T-cell (primary cell): ENCODE measurements at places on chromosomes 2 and 18.

GRCh38 chr2:72895759-72896281, 8.6 kb downstream of the SPR start:
- no peak overlapping the region for H3K27ac ChIP-seq
- H3K4me1 ChIP-seq: no peaks in the 10 kb centered on the region
- DNase-seq: no peak
- no peaks in the 10 kb centered on the region for H3K36me3 ChIP-seq
- peaks cover 75% of the 10 kb centered on the region for H3K27me3 ChIP-seq

DNA sequence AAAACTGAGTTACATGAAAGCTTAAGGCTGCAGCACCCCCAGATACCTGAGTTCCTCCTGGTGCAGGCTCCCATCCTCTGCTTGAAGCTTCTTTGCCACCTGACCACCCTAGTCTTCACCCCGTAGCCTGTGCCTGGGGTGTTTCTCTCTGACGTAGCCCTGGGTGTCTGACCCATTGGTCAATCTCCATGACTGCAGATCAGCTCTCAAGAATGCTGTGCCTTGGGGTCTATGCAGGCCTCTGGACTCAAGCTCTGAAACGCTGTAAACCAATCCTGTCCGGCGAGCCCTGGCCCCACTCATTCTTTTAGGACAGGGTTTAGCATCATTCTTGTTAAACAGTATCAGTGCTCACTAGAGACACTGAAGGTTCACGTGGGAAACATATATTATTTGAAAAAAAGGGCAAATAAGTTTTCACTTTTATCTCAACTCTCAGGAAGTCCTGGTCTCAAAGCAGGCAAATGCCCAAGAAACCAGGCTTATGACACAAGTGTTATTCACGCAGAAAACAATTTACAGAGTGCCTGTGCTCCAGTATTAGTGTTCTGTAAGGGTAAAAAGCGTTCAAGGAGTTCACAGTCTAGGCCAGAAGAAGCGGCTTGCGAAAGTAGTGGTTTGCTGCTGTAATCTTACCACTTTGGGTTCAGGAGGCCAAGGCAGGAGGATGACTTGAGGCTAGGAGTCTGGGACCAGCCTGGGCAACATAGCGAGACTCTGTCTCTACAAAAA, 22.8 kb upstream of the PPP4R1 start:
- H3K27ac ChIP-seq: no peak overlapping the region
- no peaks in the 10 kb centered on the region for H3K36me3 ChIP-seq
- DNase-seq: no peak

- DNase-seq: no peak
- no peak overlapping the region for H3K27ac ChIP-seq
- no peaks in the 10 kb centered on the region for H3K4me1 ChIP-seq
- H3K36me3 ChIP-seq: no peaks in the 10 kb centered on the region
- peaks cover 6% of the 10 kb centered on the region for H3K27me3 ChIP-seq
These were observed 190.2 kb downstream of the MYCN start for GRCh38 chr2:16130541-16130880.

GRCh38 chr2:74383254-74383653, 3.1 kb upstream of the DCTN1 start:
- H3K27ac ChIP-seq: no peak overlapping the region
- H3K4me3 ChIP-seq: no peak overlapping the region
- peaks cover 3% of the 10 kb centered on the region for H3K36me3 ChIP-seq
- peaks cover 24% of the 10 kb centered on the region for H3K4me1 ChIP-seq

DNA sequence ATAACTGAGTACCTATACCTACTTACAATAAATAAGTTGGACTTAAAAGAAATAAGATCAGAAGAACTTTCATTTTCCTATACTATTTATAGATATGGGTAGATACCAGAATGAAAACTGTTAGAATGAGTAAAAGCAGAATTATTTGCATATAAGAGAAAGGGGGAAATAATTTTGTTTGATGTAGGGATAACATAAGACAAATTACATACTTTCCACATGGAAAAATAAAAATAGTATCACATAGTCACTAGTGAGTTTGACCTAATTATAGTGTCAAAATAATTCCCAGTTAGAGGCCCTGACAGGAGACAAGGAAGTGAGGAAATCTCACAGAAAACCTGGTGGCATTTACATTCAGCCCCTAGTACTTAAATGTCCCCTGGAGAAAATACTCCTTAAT, 28.6 kb downstream of the KCMF1 start:
- no peaks in the 10 kb centered on the region for H3K36me3 ChIP-seq
- H3K4me3 ChIP-seq: no peak overlapping the region
- DNase-seq: no peak
- no peaks in the 10 kb centered on the region for H3K27me3 ChIP-seq

- H3K4me1 ChIP-seq: no peaks in the 10 kb centered on the region
- DNase-seq: no peak
- H3K4me3 ChIP-seq: no peak overlapping the region
- peaks cover 22% of the 10 kb centered on the region for H3K36me3 ChIP-seq
These were observed 48.2 kb upstream of the KCNG2 start for GRCh38 chr18:79749251-79750191.

DNA sequence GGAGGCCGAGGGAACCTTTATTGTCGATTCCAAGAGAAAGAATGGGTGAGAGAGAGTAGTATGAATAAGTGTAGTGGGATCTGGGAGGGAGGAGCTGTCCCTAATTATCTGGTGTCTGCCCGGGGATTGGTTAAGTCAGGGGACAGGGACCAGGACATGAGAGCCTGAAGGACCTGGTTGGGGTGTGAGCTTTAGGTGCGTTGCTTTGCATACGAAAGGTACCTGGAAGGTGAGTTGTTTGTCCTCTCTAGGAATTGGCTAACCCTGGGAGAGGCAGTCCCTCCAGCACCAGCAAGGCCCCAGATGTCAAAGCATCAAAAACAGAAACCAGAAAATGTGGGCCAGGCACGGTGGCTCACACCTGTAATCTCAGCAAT, 48.1 kb upstream of the RPL31 start:
- H3K4me1 ChIP-seq: no peaks in the 10 kb centered on the region
- no peak for DNase-seq
- H3K27me3 ChIP-seq: no peaks in the 10 kb centered on the region
- no peak overlapping the region for H3K27ac ChIP-seq

- no peak overlapping the region for H3K27ac ChIP-seq
- H3K36me3 ChIP-seq: peaks cover 5% of the 10 kb centered on the region
- H3K4me1 ChIP-seq: peaks cover 7% of the 10 kb centered on the region
- no peak overlapping the region for H3K4me3 ChIP-seq
These were observed 176.0 kb downstream of the THADA start for GRCh38 chr2:43419876-43420275.

DNA sequence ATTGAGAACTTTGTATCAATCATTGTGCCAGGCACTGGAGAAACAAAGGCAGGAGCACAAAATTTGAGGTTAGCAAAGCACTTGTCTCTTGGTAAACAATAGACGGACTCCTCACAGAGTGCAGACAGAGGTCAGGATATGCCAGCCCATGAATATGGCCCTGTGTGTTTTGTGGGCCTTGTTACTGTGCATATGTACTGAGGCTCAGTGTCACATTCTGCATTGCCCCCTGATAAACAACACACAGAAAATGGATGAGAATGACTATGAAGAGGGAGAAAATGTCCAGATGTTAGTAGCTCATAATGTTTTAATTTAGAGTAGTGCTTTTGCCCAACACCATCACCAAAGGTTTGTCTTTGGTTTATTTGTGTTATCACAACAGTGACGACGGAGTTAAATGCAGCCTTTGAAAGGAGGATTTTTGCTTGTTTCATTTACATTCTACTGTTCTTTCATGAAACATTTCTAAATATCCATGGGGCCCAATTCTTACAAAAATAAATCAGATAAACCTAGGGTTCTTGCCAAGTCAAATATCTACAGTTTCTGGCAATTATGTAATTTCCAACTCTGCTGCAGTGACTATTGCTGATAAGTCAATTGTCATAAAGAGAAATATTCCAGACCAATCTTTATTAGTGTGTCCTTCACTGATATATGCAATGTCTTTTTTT, 14.6 kb upstream of the NT5C1B start:
- DNase-seq: no peak
- H3K36me3 ChIP-seq: no peaks in the 10 kb centered on the region
- H3K27me3 ChIP-seq: no peaks in the 10 kb centered on the region
- H3K4me1 ChIP-seq: no peaks in the 10 kb centered on the region
- H3K27ac ChIP-seq: no peak overlapping the region

DNA sequence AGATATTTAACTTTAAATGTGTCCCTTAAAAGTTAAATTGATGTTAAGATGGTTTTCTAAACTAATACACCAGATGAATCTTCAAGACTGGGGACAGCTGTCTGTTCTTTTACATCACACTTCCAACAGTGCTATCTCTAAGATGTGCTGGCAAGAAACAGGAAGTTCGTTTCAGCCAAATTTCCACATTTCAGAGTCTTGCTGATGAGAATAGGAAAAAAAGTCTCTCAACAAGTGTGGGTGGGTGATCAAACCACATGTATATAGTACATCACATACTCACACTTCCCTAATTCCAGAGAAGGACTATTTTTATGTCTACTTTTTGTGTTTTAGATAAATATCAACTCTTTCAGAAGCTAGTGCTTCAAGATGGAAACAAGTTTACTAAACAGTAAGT, 1712.8 kb upstream of the TMEFF2 start:
- H3K27ac ChIP-seq: no peak overlapping the region
- no peaks in the 10 kb centered on the region for H3K36me3 ChIP-seq
- no peak for DNase-seq
- no peak overlapping the region for H3K4me3 ChIP-seq
- H3K4me1 ChIP-seq: no peaks in the 10 kb centered on the region
- H3K27me3 ChIP-seq: no peaks in the 10 kb centered on the region

DNA sequence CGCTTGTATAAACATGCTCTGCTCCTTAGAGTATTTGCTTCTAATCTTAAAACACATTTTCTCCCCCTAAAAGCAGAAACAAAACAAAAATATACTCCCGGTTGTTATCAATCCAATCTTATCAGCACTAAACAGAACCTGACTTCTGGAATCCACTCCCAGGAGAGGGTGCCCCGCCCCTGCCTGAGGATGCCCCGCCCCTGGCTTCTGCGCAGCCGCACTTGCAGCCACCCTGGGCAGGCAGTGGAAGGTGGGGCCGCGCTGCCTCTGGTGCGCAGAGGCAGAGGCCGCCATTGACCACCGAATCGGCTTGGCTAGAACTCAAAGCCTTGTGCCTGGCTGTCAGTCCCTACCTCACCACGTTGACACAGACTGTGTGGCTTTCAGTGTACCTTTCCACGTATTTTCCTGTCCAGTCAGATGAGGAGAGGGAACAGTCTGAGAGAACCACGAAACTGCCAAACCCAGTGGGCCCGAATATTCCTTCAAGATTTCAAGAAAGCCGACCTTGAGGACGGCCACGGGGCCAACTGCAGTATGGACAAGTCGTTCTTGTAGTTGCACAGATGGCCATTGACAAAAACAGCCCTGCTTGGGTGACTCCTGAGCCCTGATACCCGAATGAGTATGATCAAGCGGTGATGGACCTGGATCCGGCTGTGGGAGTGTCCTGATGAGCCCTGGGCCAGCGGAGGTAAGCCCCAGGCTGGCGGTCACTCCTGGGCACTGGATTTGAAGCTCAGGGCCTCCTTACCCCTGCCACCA, 46.2 kb upstream of the ARHGAP28 start:
- no peak overlapping the region for H3K4me3 ChIP-seq
- no peaks in the 10 kb centered on the region for H3K36me3 ChIP-seq
- no peaks in the 10 kb centered on the region for H3K4me1 ChIP-seq
- H3K27me3 ChIP-seq: no peaks in the 10 kb centered on the region
- H3K27ac ChIP-seq: no peak overlapping the region
- no peak for DNase-seq

DNA sequence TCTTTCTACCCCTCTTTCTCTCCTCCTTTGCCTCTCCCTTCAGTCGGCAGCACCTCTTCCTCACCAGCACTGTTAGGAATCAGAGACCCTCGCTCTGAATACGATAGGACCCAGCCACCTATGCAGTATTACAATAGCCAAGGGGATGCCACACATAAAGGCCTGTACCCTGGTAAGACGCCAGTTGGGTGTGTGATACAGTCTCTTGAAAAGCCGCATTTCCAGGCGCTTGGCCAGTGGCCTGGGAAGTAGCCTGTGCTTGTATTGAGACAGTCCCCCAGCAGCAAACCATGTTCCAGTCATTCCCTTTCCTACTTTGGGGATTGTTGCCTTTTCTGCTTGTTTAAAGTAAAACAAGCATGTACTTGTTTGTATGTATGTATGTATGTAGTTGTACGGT, 118.4 kb upstream of the DAPL1 start:
- H3K27me3 ChIP-seq: no peaks in the 10 kb centered on the region
- no peak for DNase-seq
- H3K4me1 ChIP-seq: no peaks in the 10 kb centered on the region

- no peak for DNase-seq
- H3K36me3 ChIP-seq: no peaks in the 10 kb centered on the region
- H3K27ac ChIP-seq: no peak overlapping the region
- no peak overlapping the region for H3K4me3 ChIP-seq
These were observed 17.0 kb downstream of the TMEM177 start for GRCh38 chr2:119696005-119696404.

- no peaks in the 10 kb centered on the region for H3K36me3 ChIP-seq
- H3K27ac ChIP-seq: no peak overlapping the region
- H3K27me3 ChIP-seq: peaks cover 4% of the 10 kb centered on the region
- DNase-seq: no peak
- H3K4me3 ChIP-seq: no peak overlapping the region
These were observed 117.0 kb upstream of the ARL5A start for GRCh38 chr2:151945186-151945585.

- no peak overlapping the region for H3K4me3 ChIP-seq
- H3K36me3 ChIP-seq: no peaks in the 10 kb centered on the region
- no peak overlapping the region for H3K27ac ChIP-seq
- H3K27me3 ChIP-seq: no peaks in the 10 kb centered on the region
- DNase-seq: no peak
These were observed 57.7 kb downstream of the SH3RF3 start for GRCh38 chr2:109186656-109187250.

DNA sequence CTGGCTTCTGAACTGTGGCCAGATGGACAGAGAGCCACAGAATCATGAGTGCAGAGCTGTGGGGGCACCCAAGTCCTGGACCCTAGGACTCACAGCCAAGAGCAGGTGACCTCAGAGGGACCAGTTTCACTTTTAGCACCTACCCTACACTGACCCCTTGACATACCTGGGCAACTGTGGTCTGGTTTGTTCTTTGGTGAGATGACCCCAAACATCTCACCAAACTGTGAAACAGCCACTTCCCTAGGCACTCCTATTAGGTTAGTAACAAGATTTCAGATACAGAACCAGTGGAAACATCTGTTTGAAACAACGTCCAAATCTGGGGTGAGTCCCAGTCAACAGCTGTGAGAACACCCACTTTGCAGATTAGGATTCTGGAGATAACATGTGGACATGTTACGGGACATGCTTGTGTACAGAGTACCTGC, 1.9 kb upstream of the ZFP36L2 start:
- H3K4me1 ChIP-seq: peaks cover 17% of the 10 kb centered on the region
- peak overlapping the region; percentile 89 for H3K27ac ChIP-seq
- H3K4me3 ChIP-seq: peak overlapping the region; percentile 92
- peaks cover 39% of the 10 kb centered on the region for H3K36me3 ChIP-seq
- no peak for DNase-seq

GRCh38 chr2:55357927-55358326, 61.7 kb downstream of the CCDC88A start:
- H3K27me3 ChIP-seq: no peaks in the 10 kb centered on the region
- H3K36me3 ChIP-seq: no peaks in the 10 kb centered on the region
- no peak overlapping the region for H3K4me3 ChIP-seq
